ENCODE measurements at places on chromosomes 5 and 9.

DNA sequence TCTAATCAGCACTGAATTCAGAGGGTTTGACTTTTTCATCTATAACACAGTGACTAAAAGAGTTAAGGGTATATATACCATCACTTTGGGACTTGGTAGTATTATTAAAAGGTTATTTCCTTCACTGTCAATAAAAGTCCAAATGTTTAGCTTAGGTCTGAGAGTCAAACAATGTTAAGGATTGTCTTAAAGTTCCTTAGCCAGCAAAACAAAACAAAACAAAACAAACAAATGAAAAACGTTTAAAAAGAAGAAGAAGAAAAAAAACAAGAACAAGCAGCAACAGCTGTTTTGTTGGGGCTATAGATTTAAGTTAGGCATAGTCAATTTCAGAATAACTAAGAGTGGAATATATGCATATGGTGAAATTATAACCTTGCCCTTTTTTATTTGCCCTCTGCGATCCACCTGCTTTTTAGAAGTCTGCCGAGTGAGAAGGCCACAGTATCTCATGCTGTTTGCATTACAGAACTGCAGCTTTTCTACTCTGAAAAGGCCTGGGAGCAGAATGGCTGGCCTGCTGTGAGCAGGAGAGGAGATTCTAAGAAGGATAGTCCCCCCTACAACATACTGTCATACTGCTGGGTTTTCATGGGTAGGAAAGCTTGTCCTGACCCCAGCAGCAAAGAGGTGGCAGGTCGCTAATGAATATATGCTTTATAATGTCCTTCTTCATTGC is 141.7 kb downstream of the NTRK2 start:
- DNase-seq: no peak

- DNase-seq: no peak
These were observed 140.2 kb downstream of the ENC1 start for GRCh38 chr5:74500110-74500917.

GRCh38 chr5:109868737-109869136 is 179.0 kb downstream of the MAN2A1 start:
- no peak for DNase-seq

DNA sequence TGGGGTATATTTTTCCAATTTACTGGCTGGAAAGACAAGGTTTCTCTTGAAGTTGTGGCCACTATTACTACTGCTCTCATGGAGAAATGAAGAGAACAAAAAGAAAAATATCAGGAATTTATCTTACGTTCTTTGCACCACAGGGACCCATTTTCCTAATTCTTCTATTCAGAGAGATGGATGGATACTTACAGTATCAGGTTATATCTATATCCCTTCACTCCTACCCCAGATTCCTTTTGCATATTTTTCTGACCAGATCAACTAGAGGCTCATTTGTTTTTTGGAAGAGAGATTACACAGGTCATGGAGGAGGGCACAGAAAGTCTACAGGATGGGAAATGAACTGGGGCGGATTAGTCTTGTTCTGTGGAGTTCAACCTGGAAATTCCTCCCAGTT is 277.2 kb upstream of the VLDLR start:
- no peak for DNase-seq

DNA sequence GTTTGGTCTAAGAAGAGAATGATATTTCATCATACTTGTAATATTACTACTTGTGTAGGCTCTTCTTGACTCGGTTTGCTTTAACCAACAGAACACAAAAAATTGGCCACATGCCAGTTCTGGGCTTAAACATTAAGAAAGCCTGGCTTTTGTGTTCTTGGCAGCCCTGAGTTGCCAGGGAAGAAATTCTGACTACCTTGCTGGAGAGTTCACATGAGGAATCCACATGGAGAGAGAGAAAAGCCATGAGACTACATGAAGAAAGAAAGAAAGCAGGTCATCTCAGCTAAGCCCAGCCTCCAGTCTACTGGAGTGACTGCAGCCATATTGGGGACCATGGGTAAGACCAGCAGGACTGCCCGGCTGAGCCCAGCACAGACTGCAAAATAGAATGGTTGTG is 524.8 kb downstream of the RAB3C start:
- DNase-seq: no peak

DNA sequence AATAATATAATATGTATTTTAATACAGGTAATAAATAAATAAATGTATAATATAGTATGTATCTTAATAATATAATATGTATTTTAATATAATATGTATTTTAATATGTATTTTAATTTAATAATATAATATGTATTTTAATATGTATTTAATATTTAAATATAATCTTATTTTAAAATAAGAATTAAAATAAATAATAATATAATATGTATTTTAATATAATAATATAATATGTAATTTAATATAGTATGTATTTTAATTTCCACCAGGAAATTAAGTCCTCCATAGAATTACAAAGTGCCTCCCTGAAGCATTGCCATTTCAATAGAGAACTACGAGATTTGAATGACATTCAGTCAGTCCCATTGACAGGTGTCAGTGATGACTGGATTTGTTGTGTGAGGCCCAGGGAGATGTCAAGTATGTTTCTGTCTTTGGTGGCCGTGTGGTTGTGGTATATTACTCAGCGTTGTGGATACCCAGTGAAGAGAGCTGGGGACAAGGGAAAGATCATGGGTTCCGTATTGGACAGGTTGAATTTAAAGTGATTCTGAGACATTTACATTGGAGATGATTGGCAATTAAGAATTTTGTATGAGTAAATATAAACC is 14.2 kb upstream of the C5orf46 start:
- DNase-seq: no peak

DNA sequence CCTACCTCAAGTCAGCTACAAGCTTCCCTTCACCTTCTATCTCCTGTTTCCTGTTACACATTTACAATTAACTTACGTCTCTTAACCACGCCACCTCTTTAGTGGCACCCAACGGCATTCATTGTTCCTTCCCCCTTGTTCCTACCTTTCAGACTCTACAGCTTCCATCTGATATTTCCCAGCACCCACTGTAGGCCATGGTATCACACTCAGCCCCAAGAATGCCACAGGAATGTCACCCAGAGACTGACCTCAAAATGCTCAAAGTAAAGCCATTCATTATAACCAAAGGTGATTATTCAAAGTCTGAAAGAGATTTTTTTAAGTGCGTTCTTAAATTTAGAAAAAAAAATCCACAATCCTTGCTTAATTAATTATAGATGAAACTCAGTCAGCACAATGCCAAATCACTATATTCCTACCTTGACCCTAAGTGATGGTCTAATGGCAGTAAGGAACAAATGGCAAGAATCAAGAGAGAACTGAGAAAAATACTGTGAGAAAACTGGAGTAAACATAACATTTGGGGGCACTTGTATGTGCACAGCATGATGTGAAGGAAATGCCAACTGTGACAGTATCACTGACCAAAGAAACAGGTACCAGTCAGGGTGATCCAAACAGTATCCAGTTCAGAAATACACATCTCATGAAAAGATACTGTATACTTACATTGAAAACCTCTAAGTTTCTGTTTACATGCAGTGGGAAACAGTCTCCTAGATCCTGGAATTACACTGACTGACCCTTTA is 52.1 kb downstream of the CTNND2 start:
- no peak for DNase-seq

DNA sequence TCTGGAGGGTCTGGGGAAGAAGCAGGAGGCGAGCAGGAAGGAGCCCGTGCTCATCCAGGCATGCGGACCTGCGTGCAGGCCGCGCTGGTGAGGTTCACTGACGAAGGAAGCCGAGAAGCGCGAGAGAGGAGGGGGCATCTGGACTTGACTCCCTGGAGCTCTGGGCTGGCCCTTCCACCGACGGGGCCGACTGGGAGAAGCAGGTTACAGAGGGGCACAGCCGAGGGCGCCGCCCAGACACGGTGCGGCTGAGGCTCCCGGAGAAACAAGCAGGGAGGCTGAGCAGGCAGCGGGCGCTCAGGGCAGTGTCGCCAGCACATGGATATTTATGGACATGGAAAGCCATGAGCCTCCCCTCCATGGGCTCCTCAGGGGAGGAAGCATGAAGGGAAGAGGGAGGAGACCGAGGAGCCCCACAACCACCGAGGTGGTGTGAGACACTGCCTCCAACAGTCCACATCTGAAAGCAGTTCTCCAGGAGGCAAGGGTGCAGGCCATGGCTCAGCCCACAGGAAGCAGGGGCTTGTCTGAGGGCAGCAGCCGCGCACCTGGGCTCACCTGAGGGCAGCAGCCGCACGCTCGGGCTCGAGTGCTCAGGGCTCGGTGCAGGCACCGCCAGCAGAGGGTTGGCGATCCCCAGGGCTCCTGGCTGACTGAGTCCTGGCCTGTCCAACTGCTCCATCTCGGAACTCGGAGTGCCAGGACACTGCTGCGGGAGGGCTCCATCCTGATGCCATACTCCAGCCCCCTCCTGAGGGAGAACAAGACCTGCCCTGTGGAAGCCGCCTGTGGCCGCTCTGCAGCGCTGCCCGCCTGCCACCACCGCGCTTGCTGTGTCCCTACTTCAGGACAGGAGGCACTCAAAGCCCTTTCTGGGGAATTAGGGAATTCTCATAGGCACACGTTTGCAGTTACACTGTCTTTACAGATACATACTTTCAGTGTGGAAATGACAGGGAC is 15.7 kb upstream of the INPP5E start:
- no peak for DNase-seq

- no peak for DNase-seq
These were observed 22.6 kb upstream of the MAMDC2 start for GRCh38 chr9:70020991-70021571.

DNA sequence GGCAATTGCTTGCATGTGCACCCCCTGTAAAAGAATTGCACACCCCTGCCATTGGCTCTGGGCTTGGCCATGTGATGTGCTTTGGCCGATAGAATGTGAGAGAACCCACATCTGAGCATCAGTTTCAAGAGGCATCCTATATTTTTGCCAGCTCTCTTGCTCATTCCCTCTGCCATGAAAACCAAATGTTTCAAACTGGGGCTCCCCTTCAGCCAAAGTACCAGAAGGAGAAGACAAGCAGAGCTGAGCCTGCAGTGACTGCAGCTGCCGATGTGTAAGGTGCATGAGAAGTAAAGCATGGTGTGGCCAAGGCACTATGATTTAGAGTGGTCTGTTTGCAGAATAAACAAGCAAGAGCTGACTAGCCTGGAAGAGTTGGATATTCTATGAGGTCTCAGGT is 132.3 kb downstream of the ASTN2 start:
- DNase-seq: no peak

DNA sequence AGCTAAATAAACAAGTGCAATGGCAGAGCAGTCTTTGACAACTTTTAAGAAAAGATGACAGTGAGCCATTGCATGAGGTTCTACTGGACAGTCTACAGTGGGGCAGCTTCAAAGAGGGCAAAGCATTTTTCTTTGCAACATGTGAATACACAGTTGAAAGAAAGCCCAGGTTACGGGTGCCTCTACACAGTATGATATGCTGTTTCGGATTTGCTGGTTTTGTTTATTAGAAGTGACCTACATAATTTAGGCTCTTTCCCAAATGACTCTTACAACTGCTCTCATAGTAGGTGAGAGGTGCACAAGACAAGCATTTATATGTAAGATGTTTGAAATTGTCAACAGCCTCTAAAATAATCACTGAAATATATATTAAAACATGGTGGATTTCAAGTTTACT is 62.4 kb downstream of the MEF2C start:
- DNase-seq: no peak

DNA sequence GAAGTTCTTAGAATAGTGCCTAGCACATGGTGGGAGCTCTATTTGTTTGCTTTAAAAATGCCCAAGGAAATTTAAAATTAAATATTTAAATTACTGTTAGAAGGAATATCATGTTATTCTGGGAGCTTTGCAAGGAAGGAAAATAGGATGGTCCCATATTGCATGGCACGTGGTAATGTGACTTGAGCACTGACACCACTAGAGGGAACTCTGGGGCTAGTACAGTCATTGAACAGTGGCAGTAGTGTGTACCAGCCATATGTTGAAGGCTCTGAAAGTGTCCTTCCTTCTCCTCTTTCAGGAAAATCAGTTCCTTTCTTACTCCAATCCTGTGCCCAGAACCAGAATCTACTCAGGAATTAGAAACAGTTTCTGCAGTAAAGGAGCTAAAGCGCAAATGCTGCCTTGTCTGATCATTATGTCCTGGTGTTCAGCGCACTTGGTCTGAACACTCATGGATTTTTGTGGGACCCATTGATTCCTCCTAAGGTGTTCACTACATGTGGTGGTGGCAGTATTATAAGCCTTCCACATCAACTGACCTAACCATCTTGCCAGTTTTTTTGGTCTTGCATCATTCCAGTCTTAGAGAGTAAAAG is 54.1 kb downstream of the GDA start:
- peak; percentile 44 for DNase-seq

- no peak for DNase-seq
These were observed 4.3 kb downstream of the PRRC2B start for GRCh38 chr9:131398204-131398603.

DNA sequence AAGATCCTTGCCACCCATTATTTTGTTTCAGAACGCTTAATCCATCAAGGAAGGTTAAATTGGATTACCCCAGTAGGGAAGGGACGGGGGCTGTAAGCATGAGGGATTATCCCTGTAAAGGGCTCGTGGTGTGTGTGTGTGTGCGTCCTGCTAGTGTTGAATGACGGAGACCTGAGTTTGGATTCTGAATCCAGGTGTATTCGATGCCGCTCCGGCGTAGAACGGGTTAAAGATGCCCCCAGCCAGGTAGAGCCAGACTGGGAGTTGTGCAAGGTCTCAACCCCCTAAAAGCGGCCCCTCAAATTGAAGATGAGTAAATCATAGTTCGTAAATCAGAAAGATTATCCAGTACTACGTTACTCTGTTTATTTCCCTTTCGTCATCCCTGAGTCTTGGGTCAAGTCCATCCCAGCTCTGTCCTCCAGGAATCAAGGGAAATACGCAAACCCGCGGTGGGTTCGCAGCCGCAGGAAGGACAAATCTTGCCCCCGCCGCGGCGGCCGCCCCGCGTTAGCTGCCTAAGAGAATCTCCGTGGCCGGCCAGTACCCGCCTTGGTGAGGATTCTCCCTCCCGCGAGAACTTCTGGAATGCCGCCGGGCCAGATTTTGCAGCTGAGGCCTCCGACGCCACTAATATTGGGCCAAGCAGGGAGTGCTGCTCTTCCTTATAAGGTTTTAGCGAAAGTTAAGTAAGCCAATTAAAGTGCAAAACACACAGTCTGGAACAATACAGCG is 586 bp upstream of the MTAP start:
- peak; percentile 17 for DNase-seq

DNA sequence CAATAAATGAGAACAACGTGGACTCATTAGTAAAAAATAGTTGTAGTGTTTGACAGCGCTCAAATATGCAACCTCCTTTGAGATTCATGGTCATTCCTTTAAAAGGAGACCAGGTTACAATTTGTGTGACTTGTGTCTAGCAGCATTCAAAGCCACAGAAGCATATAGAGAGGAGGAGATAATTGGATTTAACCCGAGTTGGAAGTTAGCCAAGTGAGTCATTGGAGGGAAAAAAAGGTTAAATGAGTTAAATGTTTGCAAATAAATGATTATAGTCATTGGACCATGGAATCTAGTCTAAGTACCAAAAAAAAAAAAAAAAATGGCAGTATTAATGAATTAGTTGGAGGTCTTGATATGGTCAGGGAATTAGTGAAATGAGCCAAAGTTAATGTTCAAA is 90.9 kb downstream of the ITGA1 start:
- no peak for DNase-seq

- DNase-seq: no peak
These were observed 167.0 kb upstream of the ZNF618 start for GRCh38 chr9:113708821-113709713.

GRCh38 chr9:109473329-109473728 is 24.8 kb downstream of the PTPN3 start:
- no peak for DNase-seq

- no peak for DNase-seq
These were observed 67.1 kb downstream of the BAAT start for GRCh38 chr9:101317735-101318134.

GRCh38 chr9:107674721-107675277 is 185.2 kb upstream of the KLF4 start:
- peak; percentile 92 for DNase-seq

Data from inflammatory macrophage treated with lipopolysaccharide for 4 hours (primary cell).